ENCODE measurements at places on chromosomes 4 and X.

GRCh38 chr4:54819034-54819433, 161.3 kb downstream of the KIT start:
- DNase-seq = no peak

DNA sequence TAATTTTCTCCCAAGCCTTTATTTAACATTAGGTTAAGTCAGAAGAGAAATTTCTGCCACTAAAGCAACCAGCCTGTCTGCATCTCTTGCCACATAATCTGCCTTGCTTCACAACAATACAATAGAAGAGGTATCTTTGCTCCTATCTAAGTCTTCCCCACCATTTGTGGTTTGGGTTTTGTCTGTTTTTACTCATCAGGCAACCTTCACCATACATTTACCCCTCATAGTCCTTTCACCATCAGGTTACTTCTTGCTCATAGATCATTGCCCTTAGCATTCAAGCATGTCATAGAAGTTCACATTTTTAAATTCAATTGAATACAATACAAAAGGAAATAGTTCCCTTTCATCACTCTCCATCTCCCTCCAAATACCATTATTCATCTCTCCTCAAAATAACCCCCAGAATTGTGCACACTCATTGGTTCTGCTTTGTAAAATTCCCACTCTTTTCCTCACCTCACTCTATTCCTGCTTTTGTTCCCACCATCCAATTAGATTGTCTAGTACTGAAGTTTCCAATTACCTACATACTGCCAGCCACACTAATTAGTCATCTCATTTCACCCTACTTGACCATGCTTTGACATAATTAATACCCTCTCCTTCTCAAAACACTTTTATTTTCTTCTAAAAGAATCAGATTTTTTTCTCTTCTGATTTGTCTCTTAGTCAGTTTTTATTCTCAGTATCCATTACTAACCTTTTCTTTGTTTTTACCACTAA, 1957.0 kb upstream of the AGA start:
- no peak for DNase-seq

DNA sequence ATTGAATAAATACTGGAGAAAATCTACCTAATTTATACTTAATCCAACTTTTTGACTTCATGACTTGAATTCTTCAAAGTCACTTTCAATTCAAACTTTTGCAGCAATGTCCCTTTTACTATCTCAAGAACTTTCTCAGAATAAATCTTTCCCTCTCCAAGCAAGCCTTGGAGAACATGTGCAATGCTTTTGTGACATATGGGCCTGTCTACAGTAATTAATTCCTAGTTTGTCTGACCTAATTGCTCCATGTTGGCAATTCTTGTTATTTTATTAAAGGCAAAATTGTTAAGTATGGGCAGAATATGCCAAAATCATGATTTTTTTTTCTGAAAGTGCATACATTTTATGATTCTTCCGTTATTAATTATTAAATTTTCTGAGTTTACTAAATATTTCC, 1115.3 kb downstream of the PDHA2 start:
- DNase-seq = no peak

GRCh38 chrX:46735622-46736021, 23.3 kb downstream of the SLC9A7 start:
- DNase-seq = no peak

DNA sequence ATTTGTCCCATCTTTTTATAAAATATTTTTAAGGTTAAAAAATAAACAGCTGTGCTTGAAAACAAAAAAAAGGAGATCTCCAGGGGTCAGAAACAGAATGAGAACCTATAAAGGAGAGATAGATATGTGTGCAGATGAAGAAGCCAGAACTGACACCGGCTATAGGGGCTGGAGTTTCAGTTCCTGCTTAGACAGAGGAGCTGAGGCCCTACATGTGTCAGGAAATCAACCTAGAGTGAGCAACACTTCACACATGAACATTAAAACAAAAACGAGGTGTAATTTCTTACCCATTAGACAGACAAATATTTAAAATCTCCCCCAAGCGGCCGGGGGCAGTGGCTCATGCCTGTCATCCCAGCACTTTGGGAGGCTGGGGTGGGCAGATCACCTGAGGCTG, 17.8 kb upstream of the HUWE1 start:
- DNase-seq = no peak

- peak; percentile 56 for DNase-seq
These were observed 738 bp upstream of the HPF1 start for GRCh38 chr4:169758401-169758962.

DNA sequence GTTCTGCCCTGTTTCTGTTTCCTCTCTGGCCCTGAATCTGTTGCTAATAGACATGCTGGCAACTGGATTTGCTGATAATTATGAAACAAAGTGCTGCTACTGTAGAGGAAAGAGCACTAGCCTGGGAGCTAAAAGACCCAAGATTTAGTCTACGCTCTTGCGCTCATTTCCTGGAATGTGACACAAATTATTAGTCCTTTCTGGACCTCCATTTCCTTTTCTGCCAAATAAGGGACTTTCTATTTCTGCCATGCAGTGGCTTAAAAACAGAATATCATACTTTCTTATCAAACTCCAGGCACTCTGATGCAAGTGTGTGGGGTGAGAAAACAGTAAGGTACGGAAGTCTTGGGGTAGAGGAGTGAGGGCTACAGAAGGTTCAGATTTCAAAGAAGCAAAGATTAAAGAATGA, 48.3 kb upstream of the GPR174 start:
- no peak for DNase-seq

- no peak for DNase-seq
These were observed 16.6 kb downstream of the SOWAHB start for GRCh38 chr4:76881375-76881774.

Data from muscle of arm (tissue), 14 donors.